HuH-7 (cell line): ENCODE measurements at places on chromosomes 13 and 19.

DNA sequence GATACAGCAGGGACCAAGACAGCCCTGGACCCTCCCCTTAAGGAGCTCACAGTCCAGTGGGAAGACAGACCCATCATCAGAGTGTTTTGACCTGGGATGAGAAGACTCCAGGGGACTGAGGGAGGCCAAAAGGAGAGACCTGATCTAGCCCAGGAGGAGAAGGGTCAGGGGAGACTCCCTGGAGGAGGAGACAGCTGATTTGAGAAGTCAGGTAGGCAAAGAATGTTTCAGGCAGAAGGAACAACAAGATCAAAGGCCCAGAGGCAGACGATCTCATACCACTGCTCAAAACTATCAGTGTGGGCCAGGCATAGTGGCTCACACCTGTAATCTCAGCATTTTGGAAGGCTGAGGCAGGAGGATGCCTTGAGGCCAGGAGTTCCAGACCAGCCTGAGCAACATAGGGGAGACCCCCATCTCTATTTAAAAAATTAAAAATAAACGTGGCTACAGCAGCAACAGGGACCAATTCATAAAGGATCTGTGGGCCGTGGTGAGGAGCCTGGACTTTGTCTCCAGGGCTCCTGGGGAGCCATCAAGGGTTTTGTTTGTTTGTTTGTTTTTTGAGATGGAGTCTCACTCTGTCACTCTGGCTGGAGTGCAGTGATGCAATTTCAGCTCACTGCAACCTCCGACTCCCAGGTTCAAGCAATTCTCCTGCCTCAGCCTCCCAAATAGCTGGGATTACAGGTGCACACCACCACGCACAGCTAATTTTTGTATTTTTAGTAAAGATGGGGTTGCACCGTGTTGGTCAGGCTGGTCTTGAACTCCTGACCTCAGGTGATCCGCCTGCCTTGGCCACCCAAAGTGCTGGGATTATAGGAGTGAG, 2.2 kb upstream of the COX6B1 start:
- DNase-seq = no peak

GRCh38 chr13:50892210-50892944, 17.2 kb upstream of the RNASEH2B start:
- no peak for DNase-seq

DNA sequence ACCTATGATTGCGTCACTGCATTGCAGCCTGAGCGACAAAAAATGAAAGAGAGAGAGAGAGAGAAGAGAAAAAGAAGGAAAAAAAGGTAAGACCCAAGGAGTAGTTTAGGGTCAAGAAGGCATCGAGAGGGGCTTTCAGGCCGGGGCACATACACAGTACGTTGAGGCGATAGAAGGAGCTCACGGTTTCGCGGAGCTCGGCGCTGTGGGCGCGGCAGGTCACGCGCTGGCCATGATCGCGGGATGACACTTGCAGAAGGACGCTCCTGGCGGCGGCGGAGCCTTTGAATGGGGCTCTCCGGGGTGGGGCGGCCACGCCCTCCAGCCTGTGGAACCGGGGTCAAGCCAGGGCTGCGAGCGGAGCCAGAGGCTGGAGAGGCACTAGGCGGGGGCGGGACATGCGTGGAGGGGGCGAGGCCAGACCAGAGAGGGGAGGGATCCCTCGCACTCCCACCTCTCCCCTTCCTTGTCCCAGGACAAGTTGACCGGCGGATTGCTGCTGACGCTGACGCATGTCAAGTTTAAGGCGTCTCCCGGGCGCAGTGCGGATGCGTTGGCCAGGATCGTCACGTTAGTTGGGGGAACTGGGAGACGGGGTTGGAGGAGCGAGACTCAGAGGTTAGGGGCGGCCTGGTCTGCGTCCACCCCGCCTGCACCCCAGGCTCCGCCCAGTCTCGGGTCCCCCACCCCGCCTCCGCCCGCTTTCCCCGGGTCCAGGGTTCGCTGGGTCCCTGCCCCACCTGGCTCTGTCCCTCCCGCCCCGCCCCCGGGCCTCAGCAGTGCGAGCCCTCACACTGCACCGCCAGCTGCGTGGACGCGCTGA, 6.9 kb downstream of the NPHS1 start:
- peak; percentile 73 for DNase-seq

DNA sequence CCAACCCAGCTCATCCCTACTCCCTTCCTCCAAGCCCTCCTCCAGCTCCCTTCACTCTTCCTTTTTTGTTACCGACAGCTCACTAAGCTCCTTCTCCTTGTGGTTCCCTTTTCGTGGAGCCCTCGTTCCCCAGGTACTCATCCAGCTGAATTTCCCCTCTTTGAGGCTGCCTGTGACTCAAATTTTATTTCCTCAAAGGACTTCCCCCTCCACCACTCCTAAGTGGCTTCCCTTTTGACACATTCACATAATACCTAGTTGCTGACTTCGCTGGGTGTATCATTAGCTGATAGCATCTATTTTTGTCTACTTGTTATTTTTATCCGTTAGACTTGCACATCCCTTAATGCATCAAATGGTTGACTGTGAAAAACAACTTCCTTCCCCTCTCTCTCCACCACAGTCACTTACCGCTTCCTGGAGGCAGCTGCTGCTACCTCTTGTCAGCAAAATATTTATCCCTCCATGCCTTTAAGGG, 14.5 kb downstream of the FFAR2 start:
- no peak for DNase-seq

DNA sequence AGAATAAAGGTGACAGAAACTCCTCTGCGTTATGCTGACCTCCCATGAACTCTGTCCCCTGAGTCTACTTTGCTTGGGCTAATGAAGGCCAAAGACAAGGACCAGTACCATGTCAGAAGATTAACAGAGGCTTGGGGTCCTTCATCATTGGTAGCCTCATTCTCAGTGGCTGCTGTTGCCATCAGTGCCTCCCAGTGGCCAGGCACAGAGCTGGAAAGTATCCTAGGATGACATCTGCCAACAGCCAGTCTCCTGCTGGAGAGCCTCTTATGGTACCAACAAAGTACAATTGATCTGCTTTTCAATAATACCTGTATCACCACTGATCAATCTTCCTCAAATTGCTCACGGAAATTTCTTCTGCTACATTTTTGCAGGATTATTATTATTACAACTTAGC, 281.6 kb downstream of the DNAJC15 start:
- no peak for DNase-seq

DNA sequence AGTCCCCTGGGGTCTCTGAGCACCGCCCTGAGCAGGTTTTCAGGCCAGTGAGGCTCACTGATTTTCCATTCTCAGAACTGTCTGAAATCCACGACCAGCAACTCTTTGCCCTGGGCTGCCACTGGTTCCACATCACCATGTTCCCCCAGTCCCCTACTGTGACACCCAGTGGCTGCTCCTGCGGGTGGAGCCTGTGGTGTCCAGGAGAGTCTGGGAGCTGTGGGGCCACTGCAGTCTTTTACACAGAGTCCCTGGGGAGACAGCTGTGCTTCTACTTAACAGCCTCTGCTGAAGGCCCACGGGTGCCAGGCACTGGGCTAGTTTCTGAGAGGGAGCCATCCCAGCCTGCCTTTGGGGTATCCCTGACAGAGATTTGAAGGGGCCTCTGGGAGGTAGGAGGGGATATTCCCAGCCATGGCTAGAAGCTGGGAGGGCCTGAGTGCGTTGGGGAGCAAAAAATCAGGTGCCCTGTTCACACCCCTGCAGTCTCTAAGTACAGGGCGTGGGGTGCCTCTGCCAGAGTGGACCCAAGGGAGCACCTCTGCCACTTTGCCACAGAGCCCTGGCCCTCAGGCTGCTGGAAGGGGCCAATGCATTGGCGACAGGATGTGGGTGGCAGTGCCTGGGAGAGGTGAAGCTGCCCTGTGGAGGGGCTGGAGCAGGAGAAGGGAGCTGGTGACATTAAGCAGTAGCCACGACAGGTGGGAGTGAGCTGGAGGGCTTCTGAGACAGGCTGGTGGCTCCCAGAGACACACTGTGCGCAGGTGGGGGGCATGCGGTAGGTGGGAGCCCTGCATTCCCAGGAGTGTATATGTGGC, 200.2 kb upstream of the ZNF536 start:
- no peak for DNase-seq

GRCh38 chr19:29667901-29668341, 2.7 kb downstream of the PLEKHF1 start:
- DNase-seq = peak; percentile 12

- DNase-seq = no peak
Observed at GRCh38 chr19:32824916-32825608, 44.5 kb downstream of the SLC7A9 start.

GRCh38 chr13:103694033-103694432, 627.8 kb upstream of the SLC10A2 start:
- DNase-seq = no peak

GRCh38 chr13:53121919-53122318, 93.3 kb downstream of the OLFM4 start:
- no peak for DNase-seq

- no peak for DNase-seq
Observed at GRCh38 chr13:114015111-114015968, 41.5 kb upstream of the C13orf46 start.

- no peak for DNase-seq
Observed at GRCh38 chr13:19993024-19993423, 34.5 kb downstream of the ZMYM2 start.

DNA sequence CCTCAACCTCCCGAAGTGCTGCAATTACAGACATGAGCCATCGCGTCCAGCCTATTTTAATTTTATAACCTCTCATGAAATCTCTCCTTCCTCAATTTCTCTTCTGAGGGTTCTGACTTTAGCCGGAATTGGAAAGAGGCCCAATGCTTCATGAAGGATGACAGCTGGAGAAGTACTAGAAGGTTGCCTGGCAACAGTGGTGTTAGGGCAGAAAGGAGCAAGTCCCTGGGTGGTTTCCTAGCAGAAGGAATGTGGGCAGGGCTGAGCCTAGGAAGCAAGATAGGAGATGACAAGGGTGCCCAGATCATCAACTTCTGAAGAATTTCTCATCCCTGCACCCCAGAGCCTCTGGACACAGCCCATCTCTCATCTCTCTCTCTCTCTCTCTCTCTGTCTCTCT, 25.8 kb downstream of the CACNG6 start:
- DNase-seq = no peak

- no peak for DNase-seq
Observed at GRCh38 chr13:25882466-25883357, 169.1 kb downstream of the SHISA2 start.

DNA sequence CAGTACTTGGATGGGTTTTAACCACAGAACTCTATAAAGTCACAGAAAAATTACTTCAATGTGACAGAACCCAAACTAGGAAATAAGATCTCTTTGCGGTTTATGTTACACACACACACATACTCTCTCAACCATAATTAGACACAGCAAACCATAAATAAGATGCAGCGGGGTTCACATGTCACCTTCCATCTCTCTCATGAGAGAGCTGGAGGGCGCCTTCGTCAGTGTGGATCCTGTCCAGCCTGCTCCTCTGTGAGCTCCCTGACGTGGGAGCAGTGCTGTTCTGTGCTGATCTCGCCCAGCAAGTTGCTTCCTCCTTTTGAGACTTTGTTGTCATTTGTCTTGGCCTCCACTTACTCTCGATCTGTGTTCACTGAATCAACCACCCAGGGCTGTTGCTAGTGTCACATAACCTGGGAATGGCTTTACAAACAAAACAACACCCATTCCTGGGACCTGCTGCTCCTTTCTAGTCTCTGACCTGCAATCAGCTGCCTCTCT, 204.9 kb upstream of the KL start:
- DNase-seq = no peak

DNA sequence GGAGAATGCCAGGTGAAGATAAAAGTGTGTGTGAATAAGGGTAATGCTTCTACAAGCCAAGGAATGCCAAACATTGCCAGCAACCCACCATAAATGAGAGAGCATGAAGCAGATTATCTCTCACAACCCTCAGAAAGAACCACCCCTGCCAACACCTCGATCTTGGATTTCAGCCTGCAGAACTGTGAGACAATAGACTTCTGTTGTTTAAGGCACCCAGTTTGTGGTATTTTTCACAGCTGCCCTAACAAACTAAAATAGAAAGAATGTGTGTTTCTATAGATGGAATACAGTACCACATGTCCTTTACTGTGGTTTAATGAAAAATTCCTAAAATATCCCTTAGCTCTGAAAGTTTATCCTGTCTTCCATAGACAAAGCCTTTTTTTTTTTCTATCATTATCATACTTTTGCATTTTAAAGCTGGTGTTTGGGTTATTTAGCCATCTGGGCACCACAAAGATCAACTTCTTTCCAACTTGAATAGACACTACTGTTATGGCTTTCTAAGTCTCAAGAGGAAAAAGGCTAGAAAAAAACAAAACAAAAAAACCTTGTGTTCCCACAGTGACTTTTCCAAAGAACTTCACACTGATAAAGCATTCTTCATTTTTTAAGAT, 505.6 kb downstream of the KCTD12 start:
- no peak for DNase-seq

DNA sequence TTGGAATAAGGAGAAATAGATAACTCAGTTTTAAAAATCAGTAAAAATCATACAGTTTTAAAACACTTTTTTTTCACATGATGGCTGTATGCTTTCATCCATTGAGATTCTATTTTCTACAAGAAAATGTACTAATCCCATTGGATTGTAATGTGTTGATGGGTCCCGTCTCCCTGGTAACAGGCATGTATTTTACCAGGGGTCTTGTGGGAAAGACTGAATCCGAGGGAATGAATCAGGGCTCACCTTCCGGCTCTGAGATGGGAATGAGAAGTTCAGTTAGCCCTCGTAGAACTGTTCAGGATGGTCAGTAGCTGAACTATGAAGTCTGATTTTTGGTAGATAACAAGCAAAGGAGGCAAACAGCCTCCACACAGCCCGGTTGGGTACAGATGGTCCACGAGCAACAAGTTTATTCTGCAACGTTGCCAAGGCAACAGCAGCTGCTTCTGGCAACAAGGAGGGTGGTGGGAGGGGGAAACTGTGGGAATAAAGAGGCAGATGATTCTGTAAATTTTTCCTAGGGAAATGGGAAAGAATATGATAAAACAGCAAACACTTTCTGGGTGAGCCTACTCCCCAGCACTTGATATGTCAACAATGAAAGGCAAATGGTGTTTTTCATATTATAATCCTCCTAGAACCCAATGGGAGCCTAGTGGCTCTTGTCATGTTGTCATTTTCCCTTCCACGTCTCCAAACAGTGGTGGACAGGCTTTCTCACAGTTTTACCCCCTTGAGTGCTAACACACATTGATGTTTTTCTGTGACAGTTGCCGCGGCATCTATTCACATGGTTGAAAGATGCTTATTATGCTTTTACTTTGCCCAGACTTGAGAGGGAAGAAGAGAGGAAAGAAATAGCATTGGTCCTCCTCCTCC, 12.4 kb upstream of the SIAH3 start:
- no peak for DNase-seq

DNA sequence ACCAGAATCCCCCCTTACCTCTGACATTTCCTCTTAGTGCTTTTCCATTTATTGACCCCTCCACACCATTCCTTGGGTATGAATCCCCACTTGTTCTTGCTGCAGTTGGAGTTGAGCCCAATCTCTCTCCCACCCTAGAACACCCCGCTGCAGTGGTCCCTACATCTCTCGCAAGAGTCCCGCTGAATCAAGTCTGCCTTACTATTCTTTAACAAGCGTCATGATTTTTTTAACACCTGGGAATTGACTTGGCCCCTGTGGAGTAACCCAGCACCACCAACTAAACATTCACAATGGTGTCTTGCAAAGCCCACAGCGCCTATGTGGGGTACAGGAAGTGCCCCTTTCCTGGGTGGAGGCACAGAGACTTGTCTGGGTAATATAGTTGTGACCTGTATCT, 13.2 kb upstream of the ZNF599 start:
- no peak for DNase-seq
